ENCODE measurements at places on chromosomes 6 and 20. TPM values are rescaled to one million over a fixed set of nuclear protein-coding genes. Genes with fewer than 3 reads are reported as not detected.

FUCA2 gene
- 8.5 TPM for total RNA-seq

FAM209B gene
- total RNA-seq = not detected

MATN4 gene
- 1.2 TPM for total RNA-seq

ANGPT4 gene
- total RNA-seq = not detected

HLA-G gene
- 3.8 TPM for total RNA-seq

SLPI gene
- not detected for total RNA-seq

KHDC1L gene
- not detected for total RNA-seq

PRL gene
- 0.52 TPM for total RNA-seq

POM121L2 gene
- total RNA-seq = not detected

CLVS2 gene
- not detected for total RNA-seq

RAB44 gene
- 0.07 TPM for total RNA-seq

CASS4 gene
- total RNA-seq = 3.5 TPM

MLN gene
- total RNA-seq = not detected

SPINT3 gene
- not detected for total RNA-seq

PBOV1 gene
- total RNA-seq = not detected

ELOVL4 gene
- total RNA-seq = 1.7 TPM

OR2J3 gene
- total RNA-seq = not detected

DNA sequence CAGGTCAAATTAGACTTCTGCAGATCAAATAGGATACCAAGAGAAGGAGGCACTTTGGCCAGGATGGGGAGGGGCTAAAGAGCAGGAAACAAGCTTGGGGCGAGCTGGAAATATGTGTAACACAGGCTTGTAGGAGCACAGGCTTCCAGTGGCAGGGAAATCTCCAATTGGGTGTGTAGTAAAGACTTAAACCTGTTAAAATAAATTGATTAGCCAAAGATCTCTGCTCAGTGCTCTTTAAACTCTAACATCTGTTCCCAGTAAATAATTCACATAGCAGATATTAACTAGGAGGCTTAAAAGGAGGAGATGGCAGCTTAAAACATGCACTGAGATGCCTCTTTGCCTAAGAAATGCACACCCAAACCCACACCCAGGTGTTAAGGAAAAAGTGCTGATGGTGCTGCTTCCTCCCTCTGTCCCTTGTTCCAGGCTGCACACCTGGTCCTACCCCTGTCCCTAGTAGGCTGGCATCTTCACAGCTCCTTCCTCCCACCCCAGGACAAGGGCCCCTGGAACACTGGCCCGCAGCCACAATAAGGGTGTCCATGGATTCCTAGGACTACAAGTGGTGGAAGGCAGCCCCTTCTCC lies 93.5 kb upstream of the MLN start:
- DNase-seq = no peak

- peak; percentile 43 for DNase-seq
Measured at GRCh38 chr6:13280254-13280653, 48.1 kb downstream of the TBC1D7 start.

DNA sequence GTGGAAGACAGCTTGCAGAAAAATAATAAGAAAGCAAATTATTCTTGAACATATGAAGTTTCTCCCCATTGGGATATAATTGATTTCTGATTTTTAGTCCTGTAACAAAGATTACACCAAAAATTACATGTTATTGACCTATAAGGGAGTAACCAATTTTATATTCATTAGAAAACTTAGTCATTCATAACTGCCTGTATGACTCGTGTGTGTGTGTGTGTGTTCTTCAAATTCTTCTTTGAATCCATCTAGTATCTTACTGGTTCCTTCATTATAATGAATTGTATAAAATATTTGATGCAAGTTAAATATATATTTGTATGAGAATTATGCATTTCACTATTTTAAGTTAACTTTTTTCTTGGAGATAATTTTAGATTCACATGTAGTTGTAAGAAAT lies 310.4 kb downstream of the HAO1 start:
- no peak for DNase-seq

DNA sequence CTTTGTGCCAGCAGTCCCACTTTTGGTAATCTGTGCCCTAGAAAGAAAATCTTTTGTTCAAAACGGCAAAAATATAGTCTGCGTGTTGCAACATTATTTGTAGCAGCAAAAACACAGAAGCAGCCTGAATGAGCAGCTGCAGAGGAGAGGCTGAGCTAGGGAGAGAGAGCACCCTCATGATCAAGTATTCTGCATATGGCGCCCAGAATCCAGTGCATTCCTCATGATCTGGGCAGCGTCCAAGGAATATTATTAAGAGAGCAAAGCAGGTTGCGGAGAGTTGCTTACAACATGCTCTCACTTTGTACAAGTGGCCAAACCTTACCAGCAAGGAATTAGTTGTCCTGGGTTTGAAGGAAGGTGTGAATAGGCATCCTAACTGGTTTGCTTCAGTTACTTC lies 25.9 kb downstream of the KIZ start:
- no peak for DNase-seq

- no peak for DNase-seq
Measured at GRCh38 chr6:105487040-105487790, 84.3 kb upstream of the PREP start.

- DNase-seq = peak; percentile 30
Measured at GRCh38 chr6:116278854-116279231, 887 bp downstream of the TSPYL1 start.

GRCh38 chr20:31596831-31597480 lies 8.1 kb upstream of the ID1 start:
- no peak for DNase-seq

- no peak for DNase-seq
Measured at GRCh38 chr20:22652681-22653588, 68.6 kb upstream of the FOXA2 start.

- no peak for DNase-seq
Measured at GRCh38 chr6:127717384-127717783, 140.4 kb downstream of the C6orf58 start.

- DNase-seq = no peak
Measured at GRCh38 chr6:127262896-127263295, 3.8 kb upstream of the RNF146 start.

GRCh38 chr6:85892346-85892745 lies 249.7 kb upstream of the SYNCRIP start:
- DNase-seq = no peak

DNA sequence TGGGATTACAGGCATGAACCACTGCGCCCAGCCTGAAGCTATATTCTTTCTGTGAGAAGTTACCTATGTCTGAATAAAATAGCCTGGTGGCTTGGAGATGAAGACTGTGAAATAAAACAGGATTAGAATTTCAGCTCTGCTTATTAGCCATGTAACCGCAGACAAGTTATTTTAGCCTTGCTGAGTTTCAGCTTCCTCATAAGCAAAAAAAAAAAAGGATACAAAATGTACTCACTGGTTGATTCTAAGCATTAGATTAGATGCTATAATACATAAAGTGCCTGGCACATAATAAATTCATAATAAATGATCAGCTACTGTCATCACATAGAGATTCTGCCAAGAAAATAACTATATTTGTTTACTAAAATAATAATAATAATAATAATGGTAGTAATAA lies 98.8 kb downstream of the EPB41L2 start:
- no peak for DNase-seq

DNA sequence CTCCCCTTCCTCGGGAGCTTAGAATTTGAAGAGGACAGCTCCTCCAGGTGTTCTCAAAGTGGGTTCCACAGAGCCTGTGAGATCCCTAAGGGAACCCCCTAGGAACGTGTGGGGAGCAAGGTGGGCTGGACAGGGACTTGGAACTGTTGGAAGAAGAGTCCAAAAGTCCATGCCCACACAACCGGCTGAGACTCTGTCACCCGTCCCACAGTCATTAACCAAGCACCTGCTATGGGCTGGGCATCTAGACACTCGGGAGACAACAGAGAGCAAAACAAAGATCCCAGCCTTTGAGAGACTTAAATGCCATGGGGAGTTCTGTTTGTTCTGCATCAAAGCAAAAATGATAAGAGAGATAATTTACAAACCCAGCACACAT lies 51.9 kb upstream of the SAYSD1 start:
- no peak for DNase-seq

DNA sequence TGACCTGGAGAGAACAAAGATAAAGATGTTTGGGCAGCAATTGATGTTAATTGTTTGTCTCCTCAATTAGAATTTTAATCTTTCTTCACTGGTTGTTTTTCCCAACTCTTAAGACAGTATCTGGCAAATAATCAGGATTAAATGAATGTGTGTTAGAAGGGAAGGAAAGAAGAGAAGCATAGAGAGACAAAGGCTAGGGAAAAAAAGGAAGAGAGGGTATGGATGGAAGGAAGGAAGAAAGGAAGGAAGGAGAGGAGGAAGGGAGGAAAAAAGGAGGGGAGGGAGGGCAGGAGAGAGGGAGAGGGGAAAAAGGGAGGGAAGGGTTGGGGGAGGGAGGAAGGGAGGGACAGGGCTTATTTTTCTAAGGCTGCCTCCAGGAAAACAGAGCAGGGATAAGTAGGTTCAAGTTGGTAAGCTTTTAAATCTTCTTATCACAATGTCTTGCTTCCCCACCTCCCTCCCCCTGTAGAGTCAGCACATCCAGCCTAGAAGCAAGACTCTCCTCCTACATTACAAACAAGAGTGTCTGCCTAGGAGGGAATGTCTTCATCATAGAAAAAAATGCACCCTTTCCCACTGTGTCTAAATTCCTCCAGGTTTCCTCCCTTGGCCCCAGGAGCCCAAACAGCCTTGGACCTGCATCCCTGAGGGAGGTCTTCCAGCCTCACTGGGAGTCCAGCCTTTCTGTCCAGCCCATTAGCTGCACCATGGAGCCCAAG lies 447.8 kb upstream of the JARID2 start:
- DNase-seq = no peak

GRCh38 chr20:40887105-40887504 lies 141.5 kb upstream of the TOP1 start:
- DNase-seq = no peak

- DNase-seq = no peak
Measured at GRCh38 chr20:57999465-58000111, 228.9 kb downstream of the ANKRD60 start.

DNA sequence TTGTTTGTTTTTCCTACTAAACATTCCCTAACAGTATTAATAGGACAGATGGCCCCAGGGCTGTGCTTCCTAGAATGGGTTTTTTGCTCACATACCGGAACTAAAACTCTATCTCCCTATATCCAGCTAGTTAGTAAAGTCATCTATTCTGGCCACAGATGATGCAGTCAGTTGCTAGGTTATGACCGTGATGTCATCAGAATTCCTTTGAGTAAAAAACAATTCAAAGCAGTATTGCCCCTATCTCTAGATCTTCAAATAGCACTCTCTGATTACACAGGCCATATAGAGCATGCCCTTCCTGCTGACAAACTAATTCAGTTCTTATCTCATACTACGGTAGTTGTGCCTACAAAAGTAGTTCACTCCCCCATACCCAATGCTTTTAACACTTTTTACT lies 17.9 kb upstream of the ZNF451 start:
- DNase-seq = no peak

GRCh38 chr6:14540276-14540675 lies 422.7 kb downstream of the CD83 start:
- DNase-seq = no peak

GRCh38 chr6:1485678-1486077 lies 96.3 kb downstream of the FOXF2 start:
- no peak for DNase-seq

GRCh38 chr6:130965656-130966055 lies 97.4 kb downstream of the EPB41L2 start:
- no peak for DNase-seq

- peak; percentile 73 for DNase-seq
Measured at GRCh38 chr20:58890518-58891085, 38.1 kb downstream of the GNAS start.

DNA sequence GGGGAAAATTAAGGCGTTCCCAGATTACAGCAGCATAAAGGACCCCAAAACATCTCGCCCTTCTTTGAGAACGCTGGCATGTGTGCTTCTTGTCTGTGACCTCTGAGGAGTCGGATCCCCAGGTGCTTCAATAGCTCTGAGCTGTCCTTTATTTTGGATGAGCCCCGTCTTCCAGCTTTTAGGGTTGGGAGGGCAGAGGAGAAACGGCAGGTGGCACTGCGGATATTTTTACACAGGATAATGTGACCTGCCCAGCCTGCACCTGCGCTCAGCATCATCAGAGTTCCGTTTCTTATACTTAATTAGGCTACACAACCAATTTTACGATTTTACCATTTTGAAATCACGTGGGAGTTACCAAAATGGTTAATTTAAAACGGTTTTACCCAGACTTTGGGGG lies 147.7 kb upstream of the RPS6KA2 start:
- DNase-seq = no peak

- no peak for DNase-seq
Measured at GRCh38 chr20:53917145-53918019, 153.0 kb downstream of the BCAS1 start.

DNA sequence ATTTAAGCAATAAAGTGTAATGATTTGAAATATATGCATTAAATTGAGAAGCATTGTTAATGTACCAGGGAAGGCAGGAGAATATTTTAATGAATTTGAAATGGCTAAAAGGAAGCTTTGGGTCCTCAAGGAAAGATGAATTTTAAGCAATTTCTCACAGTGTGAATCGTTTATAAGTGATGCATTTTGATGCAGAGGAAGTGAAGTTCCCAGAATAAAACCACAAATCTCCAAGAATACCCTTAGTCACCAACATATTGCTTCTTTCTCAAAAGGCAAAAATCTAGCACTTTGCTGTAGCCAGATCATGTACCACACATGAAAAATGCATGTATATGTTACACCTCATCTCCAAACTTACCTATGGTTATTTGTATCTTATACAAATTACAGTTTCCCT lies 11.7 kb downstream of the TPD52L1 start:
- DNase-seq = no peak

DNA sequence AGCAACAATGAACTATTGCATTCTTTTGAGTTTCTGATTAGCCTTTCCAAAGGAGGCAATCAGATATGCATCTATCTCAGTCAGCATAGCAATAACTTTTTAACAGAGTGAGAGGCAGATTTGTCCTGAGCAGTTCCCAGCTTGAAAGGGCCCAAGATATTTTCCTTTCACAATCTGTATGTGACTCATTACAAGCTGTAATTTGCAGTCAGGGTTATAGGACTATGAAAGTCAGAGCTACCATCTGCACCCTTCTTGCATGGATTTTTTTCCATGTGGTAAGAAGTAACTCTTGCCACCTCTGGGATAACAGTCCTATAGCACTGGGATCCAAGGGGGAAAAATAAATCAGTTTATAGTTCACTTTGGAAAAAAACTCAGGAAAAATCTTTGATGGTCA lies 318.2 kb upstream of the RGS17 start:
- no peak for DNase-seq

GRCh38 chr20:2596673-2597279 lies 55.7 kb upstream of the NOP56 start:
- no peak for DNase-seq
